ENCODE measurements at places on chromosomes 3 and 15.

DNA sequence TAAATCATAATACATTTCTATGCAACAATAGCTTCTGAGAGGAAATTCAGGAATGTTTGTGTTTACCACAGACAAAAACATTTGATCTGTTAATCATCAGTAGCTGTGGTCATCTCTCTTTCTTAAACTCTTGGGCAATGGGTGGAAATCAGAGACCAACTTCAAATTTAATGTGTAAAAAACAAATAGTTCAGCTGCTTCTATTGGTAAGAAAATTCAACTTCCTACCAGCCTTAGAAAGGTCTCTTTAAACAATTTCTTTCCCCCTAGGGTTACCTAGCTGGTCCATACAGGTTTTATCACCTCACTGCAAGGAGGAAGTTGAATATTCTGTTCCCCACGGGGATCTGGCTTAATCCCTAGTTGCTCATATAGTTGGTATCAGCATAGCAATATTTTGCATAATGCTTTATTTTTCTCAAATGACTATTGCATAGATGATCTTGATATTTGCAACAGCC lies 20.3 kb upstream of the PPP4R2 start:
- DNase-seq, result no peak

DNA sequence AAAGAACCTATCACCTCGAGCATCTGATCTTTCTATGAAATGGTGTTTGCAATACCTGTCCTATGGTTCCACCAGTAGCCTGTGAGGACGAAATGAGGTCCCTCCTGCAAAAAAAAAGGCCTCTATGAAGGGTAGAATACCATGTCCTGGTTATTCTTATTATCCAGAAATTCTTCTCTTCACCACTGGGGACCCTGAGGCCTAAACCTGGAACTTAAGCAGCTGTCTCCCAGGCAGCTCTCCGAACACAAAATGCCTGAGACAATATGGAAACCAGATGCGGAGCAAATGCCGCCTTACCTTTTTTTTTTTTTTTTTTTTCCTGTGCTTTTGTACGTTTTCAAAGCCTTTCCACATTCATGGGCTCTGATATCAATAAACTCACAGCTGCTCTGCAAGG lies 62.1 kb upstream of the WNT5A start:
- no peak for DNase-seq

DNA sequence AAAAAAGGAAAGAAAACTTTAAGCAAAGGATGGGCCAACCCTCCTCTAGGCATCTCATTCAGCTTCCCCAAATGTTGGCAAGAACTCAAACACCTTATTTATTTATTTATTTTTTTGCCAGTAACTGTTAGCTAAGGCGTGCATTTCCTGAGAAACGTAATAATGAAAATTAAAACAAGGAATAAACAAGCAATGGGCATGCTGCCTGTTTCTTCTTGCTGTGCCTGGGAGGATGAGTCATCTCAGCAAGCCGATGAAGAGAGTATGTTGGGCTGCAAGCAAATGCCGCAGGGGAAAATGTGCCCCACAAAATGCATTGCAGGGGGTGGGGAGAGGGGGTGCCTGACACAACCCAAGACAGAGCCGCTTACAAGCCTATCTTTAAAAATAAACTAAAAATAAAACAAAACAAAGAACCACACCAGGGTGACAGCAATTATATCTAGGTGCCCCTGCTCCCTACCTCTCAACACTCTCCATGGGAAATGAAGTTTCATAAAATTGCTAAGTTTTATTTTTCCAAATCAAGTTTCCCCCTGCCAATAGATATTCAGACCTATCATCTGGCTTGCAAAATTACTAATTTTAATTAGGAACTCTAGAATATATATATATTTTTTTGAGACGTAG lies 40.3 kb downstream of the EIF4E3 start:
- no peak for DNase-seq

DNA sequence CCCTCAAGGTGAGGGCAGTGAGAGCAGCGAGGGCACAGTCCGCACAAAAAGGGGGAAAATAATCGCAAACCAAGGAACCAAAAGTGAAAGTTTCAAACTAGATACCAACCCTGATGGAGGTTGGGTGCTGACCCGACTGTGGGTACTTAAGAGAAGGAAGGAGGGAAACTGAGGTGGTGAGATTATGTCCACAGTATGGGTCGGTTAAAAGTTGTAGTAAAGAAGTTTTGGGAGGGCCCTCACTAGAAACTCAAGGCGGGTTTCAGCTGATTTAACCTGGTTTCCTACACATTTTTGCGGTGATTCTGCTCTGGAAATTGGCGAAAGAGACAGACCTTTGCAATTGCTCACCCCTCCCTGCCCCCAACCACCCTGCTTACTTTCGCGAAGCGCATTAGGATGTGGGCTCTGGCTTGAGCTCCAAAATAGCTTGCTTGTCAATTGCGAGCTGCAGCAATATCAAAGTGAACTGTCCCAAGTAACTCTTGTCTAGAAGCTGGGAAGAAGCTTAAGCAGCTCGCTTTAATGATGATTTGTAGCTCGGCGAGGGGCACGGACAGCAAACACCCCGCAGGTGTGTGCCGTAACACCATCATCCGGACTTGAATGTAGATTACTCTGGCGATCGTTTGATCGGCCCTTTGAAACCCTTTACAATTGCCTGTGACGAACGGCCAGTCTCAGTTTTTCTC lies 15.8 kb downstream of the SOX2 start:
- DNase-seq, result no peak

All from activated CD4-positive, alpha-beta T cell treated with anti-CD3 and anti-CD28 coated beads, Interleukin-2, amount 50 U/mL, for 48 hours (primary cell).